ENCODE measurements at places on chromosomes 6 and 20.

DNA sequence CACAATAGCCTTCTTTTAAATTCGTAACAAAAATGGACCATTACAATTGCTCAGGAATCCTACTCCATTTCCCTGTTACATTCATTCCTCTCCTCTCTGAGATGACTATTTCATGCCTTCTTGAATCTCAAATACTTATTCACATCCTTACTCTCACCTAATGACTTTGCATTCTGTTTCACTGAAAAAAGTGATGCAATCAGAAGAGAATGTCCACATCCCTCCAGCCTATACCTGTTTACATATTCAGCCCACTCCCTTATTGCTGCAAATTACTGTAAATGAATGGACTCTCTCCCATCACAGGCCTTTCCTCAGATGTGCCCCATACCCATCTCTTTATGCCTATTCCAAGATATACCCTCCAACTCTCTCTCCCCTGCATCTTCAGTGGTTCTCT lies 8.6 kb downstream of the TAAR1 start:
- no peak for DNase-seq

DNA sequence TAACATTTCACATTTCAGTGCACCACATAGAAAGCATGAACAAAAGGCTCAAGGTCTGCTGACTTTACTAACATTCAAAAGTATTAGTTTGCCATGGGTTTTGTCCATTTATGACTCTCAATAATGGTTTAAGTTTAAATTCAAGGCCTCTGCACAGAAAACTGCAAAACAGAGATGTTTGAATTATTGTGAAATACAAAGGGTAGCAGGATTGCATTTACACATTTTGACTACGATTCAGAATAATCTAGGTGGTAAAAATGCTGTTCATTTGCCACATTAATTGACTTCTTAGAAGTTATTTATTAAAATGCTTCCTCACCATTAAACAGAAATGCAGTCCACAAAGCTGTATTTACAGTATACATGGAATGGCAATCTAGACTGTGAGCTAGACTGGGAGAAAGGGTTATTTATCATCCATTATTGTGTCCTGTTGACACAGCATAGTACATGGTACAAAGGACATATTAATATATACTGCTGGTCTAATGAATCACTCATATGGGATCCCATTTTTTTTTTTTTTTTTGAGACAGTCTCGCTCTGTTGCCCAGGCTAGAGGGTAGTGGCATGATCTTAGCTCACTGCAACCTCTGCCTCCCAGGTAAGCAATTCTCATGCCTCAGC lies 18.0 kb downstream of the USP49 start:
- DNase-seq, result no peak

- DNase-seq, result no peak
Measured at GRCh38 chr20:14264869-14265268, 72.5 kb downstream of the FLRT3 start.

DNA sequence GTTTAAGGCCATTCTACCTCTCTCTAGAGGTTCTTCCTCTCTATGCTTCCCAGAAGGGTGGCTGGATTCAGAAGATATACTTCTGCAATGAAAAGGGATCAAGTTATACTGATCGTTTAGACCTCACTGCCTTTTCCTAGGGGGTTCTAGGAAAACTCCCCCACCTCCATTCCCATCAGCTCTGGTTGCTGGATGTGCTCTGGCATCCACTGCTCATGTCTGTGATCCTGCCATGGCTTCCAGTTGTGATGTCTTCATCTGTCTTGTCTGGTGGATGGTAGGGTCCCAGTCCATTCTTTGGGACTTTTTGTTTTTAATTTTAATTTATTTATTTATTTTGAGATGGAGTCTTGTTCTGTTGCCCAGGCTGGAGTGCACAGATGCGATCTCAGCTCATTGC lies 118.4 kb downstream of the BTBD3 start:
- DNase-seq, result no peak

GRCh38 chr20:49324306-49324705 lies 46.4 kb upstream of the ZNFX1 start:
- no peak for DNase-seq

GRCh38 chr6:39934131-39934757 lies at the start of gene MOCS1:
Gene MOCS1 (minus strand): TSS chr6:39934462. CDS start chr6:39934417, 45 bp downstream.
- peak; percentile 7 for DNase-seq

- no peak for DNase-seq
Measured at GRCh38 chr6:137017081-137017480, 27.7 kb downstream of the IL20RA start.

DNA sequence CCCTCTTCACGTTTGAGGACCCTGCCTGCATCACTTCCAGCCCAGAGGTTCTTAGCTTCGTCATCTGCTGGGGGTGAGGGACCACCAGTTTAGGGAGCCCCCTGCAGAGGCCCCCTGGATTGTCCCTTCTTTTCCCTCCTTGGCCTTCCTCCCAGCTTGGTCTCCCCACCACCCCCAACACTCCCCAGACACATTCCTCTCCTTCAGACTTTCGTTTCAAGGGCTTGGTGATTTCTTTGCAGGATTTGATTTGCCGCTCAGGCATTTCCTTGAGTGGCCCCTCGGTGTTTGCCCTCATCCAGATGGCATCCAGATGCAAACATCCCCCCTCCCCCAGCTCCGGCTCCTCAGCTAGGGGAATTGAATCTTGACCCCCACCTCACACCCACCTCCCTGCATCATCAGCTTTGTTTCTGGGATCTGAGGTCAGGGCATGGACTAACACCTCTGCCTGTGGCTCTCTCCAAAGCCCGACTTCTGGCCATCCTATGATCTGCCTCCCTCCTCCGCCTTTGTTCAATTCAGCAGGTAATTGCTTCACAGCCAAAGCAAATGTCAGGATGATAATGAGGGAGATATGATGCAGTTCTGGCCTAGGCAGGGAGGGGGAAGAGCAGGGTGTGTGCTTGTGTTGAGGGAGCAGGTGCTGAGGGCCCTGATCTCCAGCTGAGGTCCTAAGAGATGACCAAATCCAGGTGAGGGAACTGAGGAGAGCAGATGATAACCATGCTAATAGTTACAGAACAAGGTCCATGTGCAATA lies 141.5 kb downstream of the VEGFA start:
- no peak for DNase-seq

- no peak for DNase-seq
Measured at GRCh38 chr6:75932067-75932466, 140.4 kb downstream of the IMPG1 start.

DNA sequence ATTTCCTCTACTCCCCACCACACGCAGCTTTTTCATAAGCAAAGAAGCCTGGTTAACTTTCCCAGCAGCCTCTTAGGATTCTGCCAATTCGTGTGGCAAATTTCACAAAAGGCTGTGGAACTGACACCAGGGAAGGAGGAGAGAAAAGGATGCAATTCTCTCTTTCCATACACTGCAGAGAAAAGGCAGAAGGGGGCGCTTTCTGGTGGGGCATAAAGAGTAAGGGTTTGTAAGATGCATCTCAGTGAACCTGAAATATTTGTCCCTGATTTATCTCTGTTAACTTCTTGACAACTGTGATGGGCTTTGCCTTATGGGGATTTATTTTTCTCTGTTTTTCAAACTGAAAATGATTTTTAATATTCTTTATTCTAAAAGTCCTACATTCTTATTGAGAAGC lies 45.5 kb upstream of the GLP1R start:
- DNase-seq, result no peak

DNA sequence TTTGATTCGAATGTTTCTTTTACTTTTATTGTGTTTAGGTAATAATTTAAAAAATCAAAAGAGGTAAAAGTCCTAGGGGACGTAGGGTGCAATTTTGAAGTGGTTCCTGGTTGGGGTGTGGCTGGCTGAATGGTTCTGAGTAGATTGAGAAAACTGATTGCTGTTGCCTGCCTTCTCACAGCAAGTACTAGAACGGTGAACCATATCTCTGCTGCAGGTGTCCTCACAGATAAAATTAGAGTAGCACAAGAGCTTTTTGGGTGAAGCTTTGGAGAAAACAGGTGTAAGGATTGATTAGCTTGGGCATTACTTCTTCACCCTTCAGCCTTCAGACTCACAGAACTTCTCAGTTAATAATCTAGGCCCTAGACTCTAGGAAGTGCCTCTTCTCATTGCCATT lies 19.8 kb upstream of the GJA10 start:
- DNase-seq, result no peak

GRCh38 chr20:63488315-63489251 lies 10.3 kb downstream of the EEF1A2 start:
- no peak for DNase-seq

DNA sequence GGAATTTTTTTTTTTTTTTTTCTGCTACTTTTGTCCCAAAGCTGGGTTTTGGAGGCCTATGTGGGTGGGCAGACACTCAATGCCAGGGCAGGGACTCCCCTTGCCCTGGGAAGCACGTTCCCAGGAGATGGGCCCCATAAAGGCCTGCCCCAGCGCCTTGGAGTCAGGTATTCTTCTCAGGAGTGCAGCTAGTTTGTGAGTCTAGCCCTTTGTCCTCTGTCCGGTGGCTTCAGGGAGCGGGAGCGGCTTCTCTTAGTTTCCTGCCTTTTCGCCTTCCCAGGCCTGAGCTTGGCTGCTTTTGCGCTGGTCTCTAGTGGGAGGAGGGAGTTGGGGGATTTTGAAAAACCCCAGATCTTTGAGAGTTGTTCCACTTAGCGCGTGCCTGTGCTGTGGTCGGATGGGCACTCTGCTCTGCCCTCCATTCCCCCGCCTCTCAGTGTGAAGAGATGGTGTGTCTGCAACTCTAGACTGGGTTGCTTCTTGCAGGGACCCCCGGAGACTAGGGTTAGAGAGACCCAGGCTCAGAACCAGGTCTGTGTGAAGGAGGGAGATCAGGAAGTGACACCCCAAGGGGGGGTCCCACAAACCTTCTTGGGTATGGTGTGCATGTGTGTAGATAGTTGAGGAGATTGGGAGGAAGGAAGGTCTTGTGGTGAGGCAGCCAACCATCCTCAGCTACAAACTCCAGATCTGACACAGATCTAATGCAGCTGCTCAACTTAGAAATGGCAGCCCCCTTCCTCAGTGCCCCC lies 1.3 kb downstream of the PLCG1 start:
- DNase-seq, result no peak

GRCh38 chr6:37507077-37507476 lies 7.4 kb upstream of the CCDC167 start:
- DNase-seq, result no peak

GRCh38 chr20:37598100-37598543 lies 70.4 kb upstream of the BLCAP start:
- DNase-seq, result no peak

DNA sequence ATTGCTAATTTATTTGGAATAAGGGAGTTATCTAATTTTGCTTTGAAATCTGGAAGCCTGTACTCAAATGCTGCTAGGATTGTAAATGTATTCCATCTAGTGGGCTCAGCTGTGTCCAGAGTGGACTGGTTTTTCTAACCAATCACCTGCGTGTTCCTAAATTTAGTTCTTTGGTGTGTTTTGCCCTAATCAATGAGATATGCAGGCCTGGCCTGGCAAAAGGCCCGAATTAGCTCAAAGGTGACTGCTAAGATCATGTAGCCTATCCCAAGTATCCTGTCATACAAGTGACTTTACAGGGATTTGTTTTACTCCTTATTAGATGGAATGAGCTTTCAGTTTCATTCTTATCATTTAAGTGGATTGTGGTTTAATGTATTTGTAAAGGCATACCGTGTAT lies 51.3 kb upstream of the ARMC2 start:
- DNase-seq, result no peak

GRCh38 chr6:13286181-13286580 lies 42.2 kb downstream of the TBC1D7 start:
- no peak for DNase-seq

GRCh38 chr20:32743237-32744112 lies at the start of gene COMMD7:
Gene COMMD7 (minus strand): TSS chr20:32743467. CDS start chr20:32743391, 76 bp downstream.
- peak; percentile 30 for DNase-seq

GRCh38 chr6:170137911-170138910 lies 152.7 kb downstream of the DLL1 start:
- no peak for DNase-seq

GRCh38 chr6:106939208-106939607 lies 35.3 kb downstream of the CD24 start:
- DNase-seq, result no peak

DNA sequence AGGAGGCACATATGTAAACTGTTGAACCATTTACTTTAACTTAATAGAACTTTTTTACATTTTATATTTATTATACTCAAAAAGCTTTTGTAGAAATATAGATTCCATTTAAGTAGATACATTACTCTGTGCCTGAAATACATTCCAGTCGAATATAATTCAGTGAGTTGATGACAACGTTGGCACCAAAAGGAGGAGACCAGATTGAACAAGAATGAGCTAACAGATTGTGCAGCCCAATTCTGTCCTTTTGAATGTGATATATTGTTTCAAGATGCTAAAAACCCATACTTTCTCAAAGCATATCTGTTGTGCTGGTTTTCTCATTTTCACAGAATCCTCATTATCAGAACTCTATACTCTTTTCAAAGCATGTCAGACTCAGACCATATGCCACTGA lies 147.4 kb upstream of the SIM1 start:
- no peak for DNase-seq

GRCh38 chr20:61628901-61629601 lies 377.0 kb downstream of the CDH4 start:
- no peak for DNase-seq

GRCh38 chr6:36720251-36721141 lies 22.9 kb downstream of the RAB44 start:
- no peak for DNase-seq

GRCh38 chr6:135753196-135753595 lies 98.3 kb upstream of the PDE7B start:
- DNase-seq, result no peak

DNA sequence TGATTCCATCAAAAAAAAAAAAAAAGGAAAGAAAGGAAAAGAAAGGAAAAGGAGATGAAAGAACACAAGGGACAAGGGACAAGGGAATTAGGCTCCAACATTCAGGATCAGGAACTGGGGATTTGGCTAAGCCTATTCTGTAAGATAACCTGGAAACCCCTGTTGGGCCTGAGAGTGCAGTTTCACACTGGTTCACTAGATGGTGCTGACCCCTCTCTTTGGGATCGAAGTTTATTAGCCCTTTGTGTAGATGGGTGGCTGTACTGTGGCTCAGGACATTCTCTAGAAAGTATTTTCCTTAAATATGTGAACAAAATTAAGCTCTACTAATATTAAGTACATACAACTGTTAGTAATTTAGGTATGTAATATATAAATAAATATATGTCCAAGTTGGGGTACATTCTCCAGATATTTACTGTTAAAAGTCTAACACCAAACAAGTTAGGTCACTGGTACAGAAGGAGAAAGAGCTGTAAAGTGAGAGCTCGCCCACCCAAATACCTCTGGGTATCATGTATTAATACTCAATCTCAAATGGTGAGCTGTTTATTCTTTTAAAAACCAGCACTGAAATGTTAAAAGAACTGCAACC lies 6.3 kb downstream of the OR2A4 start:
- no peak for DNase-seq

DNA sequence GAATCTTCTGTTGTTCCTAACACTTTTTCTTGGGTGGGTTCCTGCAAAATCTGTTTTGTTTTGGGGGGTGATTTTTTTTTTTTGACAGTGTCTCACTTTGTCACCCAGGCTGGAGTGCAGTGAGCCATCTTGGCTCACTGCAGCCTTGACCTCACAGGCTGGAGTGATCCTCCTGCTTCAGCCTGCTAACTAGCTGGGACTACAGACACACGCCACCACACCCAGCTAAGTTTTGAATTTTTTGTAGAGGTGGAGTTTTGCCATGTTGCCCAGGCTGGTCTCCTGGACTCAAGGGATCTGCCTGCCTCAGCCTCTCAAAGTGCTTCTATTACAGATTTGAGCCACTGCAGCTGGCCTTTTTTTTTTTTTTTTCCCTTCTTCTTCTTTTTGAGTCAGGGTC lies 60.5 kb upstream of the SNAP91 start:
- DNase-seq, result no peak
